ENCODE measurements at places on chromosomes 7 and 10.

- peak; percentile 85 for DNase-seq
Observed at GRCh38 chr7:34133356-34133982, 228.1 kb downstream of the BMPER start.

- DNase-seq = no peak
Observed at GRCh38 chr7:150481186-150481920, 30.9 kb downstream of the GIMAP8 start.

GRCh38 chr7:70595755-70596597 lies 536.0 kb upstream of the GALNT17 start:
- DNase-seq = no peak

GRCh38 chr10:71380841-71381240 lies 15.9 kb upstream of the CDH23 start:
- no peak for DNase-seq

DNA sequence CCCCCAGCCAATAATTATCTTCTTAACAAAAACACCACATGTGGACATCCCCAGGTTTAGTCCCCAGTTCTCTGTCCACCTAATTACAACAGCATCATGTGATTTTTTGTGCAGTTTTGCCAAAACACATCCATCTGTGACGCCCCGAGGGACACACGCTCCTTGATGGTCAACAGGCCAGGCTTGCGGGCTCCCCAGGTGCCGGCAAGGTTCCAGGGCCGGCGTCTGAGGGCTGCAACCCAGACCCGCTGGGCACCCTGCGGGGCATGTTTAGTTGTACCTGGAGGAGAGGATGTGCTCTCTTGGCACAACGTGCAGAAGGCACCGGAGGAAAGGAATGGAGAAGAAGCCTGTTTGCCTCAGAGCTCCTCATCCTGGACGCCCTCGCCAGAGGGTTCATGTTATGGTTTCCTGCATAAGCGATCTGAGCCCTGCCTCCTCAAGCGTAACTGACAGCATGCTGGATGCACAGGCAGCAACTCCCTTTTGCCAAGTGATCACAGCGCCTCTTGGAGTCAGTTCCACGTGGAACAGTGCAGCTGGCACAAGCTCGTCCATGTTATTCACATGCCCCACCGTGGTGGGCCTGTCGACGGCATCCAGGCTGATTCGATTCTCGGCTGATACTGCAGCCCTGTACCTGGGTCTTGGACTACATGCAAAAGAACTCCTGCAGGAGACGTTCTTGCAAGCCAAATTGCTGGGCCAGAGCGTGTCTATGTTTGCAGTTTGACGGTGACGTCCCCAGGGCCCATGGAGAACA lies 41.6 kb downstream of the JAKMIP3 start:
- DNase-seq = no peak

DNA sequence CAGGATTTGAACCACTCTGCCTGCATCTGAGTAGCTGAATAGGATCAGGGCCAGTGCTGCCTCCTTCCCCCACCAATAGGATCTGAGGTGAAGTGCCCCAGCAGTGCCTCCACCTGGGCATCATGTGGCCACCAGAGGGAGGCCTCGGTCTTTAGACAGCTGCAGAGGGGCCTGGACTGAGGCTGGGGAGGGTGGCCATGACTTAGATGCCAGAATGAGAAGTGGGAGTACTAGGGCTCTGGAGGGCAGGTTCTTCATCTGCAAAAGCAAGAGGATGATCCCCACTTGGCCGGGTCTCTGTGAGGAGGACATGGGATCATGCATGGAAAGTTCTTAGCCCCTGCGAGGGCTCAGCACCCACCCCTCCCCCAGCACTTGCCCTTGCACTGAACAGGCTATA lies 56.9 kb downstream of the NEUROG3 start:
- peak; percentile 54 for DNase-seq

DNA sequence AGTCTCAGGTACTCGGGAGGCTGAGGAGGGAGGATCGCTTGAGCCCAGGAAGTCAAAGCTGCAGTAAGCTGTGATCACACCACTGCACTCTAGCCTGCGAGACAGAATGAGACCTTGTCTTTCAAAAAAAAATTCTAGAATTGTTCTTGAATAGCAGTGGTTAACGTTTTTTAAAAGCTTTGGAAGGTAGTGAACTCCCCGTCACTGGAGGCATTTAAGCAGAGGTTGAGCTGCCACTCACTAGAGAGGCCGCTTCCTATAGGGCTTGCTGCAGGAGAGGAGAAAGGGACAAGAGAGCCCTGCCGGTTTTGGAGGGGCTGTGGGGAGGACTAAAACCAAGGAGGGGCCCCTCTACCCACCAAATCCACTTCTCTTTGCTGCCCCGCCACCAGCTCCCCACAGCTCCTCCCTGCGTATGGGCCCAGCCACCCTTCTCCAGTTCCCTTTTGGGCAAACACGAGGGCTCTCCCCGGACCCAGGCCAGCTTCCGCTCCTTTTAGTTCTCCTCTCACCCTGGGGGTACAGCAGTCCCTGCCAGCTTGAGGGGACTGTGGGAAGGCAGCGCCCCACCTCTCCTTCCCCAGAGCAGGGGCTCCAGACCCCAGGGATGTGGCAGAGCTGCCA lies 86.9 kb upstream of the GTF2I start:
- no peak for DNase-seq

GRCh38 chr7:13017333-13017857 lies 330.0 kb downstream of the ARL4A start:
- peak; percentile 61 for DNase-seq

- no peak for DNase-seq
Observed at GRCh38 chr10:104664205-104664604, 23.1 kb downstream of the SORCS3 start.

DNA sequence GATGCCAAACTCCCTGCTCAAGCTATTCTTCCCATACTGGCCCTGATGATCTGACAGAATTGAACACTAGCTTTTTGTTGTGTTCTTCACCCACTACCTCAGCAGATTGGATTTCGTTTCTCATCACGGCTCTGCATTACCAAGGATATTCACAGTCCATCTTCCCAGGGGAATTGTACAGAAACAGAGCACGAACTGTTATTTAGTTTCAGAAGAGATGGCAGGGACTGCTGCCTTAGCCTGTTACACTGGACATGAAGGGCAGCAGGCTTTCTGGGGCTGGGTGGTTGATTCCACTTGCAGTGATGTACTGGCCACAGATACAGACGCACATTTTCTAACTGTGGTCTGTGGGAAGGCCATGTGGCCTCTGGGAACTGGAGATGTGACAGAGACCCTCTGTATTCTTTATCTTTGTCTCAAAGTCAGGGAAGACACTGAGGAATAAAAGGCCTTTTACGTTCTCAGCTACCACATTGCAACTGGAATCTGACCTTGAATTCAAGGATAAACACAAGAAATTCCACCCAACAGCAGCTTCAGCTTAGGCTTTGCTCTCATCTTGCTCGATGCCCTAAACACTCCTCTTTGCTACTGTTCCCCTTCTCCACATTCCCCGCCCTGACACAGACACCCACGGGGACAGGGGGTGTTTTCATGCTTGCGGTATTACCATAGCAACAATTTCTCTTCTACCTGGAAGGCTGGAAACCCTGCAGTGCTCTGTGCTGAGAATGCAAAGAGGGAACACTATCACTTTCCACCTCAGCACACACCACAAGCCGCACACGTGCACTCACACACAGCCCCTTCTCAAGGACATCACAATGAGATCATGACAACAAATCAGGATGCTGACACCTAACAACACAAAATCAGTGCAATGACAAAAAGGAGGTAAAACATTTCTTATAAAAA lies 81.7 kb downstream of the RNF216 start:
- no peak for DNase-seq

- DNase-seq = no peak
Observed at GRCh38 chr10:43249962-43250614, 16.8 kb downstream of the RASGEF1A start.

- DNase-seq = no peak
Observed at GRCh38 chr10:24133835-24134234, 75.1 kb upstream of the KIAA1217 start.

- DNase-seq = peak; percentile 44
Observed at GRCh38 chr10:124354411-124355382, 64.0 kb downstream of the OAT start.

DNA sequence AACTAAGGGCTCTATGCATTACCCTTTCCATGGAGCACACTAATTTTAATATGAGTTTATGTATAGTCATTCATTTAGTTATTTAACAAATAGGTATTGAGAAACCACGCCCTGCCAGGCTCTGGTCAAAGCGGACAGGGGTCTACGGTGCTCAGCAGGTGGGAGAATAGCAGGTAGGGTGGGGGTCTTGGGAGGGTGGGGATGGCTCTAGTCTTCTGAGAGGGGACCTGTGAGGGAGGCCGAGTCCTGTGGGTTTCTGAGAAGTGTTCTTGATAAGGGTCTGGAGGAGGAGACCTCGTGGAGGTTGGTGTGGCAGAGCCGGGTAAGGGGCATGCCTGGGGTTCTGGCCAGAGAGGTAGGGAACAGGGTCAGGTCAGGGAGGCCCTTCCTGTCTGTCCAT lies 1.1 kb downstream of the WDFY4 start:
- DNase-seq = no peak

GRCh38 chr10:62244785-62245467 lies 23.7 kb downstream of the RTKN2 start:
- peak; percentile 64 for DNase-seq

- no peak for DNase-seq
Observed at GRCh38 chr10:128865436-128866195, 601.4 kb upstream of the MGMT start.

DNA sequence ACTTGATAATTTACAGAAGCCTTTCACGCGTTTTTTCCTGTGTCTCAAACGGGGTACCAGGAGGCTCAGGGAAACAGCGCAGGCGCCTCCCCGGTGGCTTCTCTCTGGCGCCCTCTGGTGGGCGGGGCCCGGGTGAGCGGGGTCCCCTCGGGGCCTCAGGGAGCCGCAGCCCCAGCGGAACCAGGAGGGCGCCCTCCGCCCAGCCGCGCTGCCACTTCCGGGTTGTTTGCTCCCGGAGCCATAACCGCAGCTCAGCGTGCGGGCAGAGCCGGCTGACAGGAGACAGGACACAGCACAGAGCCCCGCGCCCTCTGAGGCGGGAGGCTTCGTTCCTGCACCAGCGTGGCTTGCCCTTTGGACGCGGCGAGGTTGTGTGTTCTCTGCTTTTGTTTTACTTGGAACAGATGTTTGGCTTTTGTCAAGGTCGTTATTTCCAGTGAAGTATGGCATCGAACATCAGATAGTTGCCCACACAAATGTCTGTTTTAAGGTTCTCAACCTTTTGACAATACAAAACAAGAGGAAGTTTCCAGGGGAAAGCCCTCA lies 6.9 kb upstream of the CYP2E1 start:
- DNase-seq = peak; percentile 40

GRCh38 chr7:149885191-149886017 lies 11.6 kb downstream of the ATP6V0E2 start:
- DNase-seq = peak; percentile 23

GRCh38 chr10:117362313-117362712 lies 12.9 kb downstream of the PDZD8 start:
- DNase-seq = no peak

DNA sequence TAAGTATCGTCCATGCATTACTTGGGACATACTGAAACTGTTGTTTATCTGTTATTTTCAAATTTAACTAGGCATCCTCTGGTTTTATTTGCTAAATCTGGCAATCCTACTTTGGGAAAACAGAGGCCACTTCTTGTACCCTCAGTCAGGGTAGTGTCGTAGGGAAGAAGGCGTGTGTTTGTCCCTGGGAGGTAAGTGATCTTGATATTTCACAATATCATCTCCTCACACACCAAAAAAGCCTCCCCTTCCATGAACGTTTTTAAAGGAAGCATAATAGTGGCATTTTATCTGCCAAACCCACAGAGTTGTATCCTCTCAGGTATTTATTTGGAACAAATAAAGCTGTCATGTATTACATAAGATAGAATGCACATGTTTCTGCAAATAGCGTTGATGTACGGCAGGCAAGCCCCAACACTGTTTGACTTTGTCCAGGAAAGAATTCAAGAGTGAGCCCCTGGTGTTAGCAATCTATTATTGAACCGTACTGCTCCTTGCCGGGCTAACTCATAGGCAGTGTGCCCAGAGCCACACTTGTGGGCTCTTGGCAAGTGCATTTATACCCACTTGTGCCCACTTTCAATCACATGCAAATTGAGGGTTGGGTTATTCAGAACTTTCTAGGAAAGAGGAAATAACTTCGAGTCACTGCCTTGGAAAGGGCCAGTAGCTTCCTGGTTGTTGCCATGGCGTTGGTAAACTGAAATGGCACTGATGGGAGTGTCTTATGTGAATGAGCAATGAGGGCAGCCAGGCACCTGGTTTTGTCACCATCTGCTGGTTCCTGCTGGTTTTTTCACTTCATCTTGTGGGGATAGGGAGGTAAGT lies 266.0 kb downstream of the USP6NL start:
- DNase-seq = peak; percentile 28

DNA sequence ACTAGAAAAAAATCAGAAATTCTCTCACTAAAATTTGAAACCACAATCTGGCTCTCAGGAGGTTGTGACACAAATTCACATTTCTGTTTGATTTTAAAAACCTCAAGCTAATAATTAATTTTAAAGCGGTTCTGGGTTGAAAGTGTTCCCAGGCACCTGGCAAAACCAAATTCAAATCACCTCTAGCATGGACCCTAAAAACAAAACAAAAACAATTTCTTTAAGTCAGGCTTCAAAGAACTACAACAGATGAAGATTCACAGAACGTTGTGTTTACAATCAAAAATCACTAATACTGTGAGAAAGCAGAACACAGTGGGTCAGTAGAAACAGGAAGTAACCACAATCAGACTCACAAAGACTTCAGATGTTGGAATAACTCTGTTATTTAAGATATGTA lies 7.2 kb upstream of the RELN start:
- no peak for DNase-seq

GRCh38 chr7:131688738-131689661 lies 132.6 kb upstream of the PODXL start:
- DNase-seq = peak; percentile 59

DNA sequence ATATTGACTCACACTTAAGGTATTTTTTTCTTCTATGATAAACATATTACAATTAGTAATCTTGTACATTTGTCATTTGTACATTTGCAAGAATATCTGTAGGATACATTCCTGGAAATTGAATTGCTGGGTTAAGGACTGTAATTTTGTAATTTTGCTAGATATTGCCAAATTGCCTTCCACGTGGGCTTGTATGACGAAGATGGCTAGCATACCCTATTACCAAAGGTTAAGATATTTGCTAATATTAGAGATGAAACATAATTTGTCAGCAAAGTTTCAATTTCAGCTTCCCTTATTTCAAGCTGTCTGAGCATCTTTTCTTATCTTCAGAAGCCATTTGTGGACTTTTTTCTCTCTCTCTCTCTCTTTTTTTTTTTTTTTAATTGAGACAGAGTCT lies 1.0 kb upstream of the LYZL2 start:
- no peak for DNase-seq

- DNase-seq = no peak
Observed at GRCh38 chr7:105480931-105481330, 41.1 kb downstream of the PUS7 start.

Data from A172 (cell line).